ENCODE measurements at places on chromosomes 5 and 9. TPM values are rescaled to one million over a fixed set of nuclear protein-coding genes. Genes with fewer than 3 reads are reported as not detected.

DNA sequence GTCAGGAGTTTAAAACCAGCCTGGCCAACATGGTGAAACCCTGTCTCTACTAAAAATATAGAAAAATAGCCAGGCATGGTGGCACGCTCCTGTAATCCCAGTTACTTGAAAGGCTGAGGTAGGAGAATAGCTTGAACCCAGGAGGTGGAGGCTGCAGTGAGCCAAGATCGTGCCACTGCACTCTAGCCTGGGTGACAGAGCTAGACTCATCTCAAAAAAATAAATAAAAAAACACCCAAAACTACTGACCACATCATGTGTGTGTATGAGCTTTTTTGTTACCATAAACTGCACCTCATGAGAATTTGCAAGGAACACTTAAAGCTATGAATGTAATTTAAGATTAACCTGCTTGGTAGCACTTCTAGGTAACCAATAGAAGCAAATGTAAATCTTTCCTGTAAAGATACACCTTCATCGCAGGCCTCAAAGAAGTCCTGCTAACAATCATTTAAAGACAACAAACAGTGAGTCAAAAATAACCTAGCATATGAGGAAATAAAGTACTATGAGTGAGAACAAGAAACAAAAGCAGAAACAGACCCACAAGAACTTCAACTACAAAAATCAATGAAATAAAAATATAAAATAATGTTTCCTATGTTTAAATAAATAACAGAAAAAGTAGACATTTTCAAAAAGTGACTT is 13.0 kb downstream of the SLC38A9 start:
- DNase-seq = no peak

- DNase-seq = no peak
These were observed 51.3 kb upstream of the FREM1 start for GRCh38 chr9:14961372-14962068.

- no peak for DNase-seq
These were observed 124.7 kb downstream of the PAPPA start for GRCh38 chr9:116278326-116278725.

DNA sequence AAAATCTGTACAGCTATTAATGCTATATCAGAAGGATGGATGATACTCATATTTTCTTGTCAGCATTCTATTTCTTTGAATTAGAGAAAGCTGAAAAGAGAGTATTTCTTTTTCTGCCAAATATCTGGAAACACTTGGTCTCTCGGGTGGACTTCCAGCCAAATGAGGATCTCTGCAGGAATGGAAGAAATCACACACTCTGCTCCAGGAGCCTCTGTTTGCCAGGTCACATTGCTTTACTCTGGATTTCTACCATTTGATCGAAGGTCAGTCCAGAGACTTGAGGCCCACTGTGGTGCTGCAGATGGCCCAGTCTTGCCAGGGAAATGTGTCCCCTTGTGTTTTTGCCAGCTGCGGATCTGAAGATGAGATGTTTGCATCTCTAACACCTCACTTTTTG is 154.1 kb downstream of the PCSK1 start:
- DNase-seq = no peak

DNA sequence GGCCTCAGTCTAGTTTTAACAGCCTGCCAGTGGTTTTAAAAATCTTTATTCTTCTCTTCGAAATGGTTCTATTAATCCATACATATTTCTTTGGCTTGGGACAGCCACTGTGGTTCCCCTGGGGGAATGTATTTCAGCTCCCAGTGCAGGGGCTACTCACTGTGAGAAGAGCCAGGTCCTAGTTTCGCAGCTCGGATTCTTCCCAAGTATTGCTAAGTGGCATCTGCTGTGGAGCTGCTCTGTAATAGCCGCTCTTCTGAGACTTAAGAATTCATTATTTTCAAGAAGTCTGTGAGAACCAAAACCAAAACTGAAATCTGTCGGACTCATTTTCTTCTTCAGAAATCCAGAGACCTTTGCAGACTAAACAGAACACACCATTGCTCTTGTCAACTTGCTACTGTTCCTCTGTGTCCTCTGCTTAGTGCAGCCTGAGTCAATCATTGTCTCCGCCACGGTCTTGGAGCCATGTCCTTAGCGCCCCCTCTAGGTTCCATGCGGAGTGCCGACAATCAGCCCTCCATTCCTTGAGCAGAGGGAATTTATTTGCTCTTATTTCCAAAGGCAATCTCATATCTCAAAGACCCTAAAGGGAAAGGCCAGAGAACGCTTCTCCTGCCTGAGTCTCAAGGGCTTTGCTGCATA is 478.2 kb downstream of the SPATA31D1 start:
- DNase-seq = no peak

DNA sequence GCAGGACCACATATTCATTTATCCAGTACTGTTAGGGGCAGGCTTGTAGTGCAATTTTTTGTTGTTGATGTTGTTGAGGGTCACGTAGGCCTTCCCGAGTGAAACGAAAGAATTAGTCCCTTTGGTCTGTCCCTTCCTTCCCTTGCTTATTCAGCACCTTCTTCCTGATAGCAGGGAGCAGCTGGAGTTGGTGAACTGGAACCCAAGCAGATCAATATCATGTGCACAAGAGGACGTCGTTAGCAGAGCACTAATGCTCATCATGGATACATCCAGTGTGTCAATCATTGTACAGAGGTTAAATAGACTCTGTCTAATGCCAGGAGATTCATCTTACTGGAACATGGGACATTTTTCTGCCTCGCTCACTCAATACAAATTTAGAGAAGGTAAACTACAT is 33.0 kb upstream of the MAP1B start:
- no peak for DNase-seq

GRCh38 chr5:144487761-144488160 is 317.1 kb downstream of the KCTD16 start:
- DNase-seq = no peak

DNA sequence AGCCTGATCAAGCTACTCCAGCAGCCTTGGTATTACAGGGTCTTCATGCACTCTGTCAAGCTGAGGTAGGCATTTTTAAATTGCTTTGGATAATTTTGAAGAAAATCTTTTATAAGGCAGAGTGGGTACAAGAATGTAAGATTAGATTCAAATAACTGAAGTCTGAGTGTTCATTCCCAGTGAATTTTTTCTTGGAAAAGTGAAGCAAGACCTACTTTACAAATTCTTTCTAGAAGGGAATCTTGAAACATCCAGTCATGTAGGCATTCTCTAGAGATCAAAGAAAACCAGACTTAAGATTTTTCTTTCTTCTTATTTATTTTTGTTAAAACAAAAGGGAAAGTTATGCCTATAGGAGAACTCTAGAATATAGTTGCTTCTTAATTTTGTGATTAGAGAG is 139.0 kb downstream of the FOCAD start:
- DNase-seq = peak; percentile 20

DNA sequence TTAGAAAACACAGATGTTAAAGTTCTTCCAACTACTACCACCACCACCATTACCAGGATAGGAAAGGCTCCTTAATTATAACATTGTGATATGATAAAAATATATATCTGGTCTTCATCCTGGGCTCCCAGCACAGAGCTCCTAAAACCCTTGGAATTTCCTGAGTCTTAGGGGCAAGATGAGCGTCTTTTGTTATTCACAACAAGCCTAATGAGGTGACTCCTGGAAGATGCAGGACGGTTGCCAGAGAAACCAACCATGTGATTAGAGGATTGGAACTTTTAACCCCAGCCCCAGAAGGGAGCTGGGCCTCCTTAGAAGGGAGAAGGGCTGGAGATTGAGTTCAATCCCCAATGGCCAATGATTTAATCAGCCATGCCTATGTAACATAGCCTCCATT is 148.0 kb upstream of the ADRA1B start:
- DNase-seq = no peak

DNA sequence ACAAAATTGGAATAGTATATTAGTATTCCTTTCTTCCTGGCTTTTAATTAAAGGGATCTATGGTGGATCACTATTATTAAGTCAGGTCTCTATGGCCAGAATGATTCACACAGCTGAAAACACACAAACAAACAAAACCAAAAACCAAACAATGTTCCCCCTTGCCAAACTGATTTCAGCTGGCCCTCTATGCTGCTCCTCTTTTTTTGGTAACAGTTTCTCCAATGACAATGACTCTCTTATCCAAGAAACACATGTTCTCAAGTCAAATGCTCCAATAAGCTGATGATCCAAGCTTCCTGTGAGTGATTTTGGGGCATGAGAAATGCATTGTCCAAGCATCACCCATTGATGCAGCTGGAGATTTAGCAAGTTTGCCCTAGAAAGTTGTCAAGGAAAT is 193.4 kb upstream of the TUT7 start:
- no peak for DNase-seq

DNA sequence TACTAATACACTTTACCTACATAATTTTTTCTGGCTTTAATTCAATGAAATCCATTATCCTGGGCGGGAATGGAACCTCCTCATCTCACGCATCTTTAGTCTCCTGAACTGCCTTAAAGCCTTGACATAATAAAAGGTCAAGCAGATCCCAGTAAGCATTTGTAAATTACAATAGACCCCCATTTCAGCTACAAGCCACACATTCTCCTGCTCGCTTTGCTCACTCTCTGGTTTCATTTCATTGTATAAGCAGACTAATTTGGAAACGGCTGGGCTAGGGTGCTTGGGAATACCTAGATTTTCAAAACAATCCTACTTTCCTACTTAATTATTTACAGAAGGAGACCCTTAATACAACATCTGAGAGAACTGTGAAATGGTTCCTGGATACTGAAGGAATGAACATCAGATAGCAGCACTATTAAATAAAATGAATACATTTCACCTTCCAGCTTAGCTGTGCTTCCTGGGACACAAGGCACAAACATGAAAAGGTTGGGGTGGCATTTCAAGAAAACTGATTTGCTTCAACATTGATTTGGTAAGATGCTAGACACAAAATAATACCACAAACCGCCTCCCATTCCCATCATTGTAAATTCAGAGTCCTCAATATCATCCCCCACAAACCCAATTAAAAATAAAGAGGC is 1.5 kb downstream of the JAKMIP2 start:
- no peak for DNase-seq

- DNase-seq = no peak
These were observed 45.0 kb upstream of the TNC start for GRCh38 chr9:115162946-115163345.

GRCh38 chr9:98215821-98216220 is 23.4 kb upstream of the CORO2A start:
- no peak for DNase-seq

GRCh38 chr5:98772415-98773213 is 849 bp upstream of the RGMB start:
- no peak for DNase-seq

GRCh38 chr9:86978922-86979474 is 31.7 kb upstream of the GAS1 start:
- DNase-seq = no peak

DNA sequence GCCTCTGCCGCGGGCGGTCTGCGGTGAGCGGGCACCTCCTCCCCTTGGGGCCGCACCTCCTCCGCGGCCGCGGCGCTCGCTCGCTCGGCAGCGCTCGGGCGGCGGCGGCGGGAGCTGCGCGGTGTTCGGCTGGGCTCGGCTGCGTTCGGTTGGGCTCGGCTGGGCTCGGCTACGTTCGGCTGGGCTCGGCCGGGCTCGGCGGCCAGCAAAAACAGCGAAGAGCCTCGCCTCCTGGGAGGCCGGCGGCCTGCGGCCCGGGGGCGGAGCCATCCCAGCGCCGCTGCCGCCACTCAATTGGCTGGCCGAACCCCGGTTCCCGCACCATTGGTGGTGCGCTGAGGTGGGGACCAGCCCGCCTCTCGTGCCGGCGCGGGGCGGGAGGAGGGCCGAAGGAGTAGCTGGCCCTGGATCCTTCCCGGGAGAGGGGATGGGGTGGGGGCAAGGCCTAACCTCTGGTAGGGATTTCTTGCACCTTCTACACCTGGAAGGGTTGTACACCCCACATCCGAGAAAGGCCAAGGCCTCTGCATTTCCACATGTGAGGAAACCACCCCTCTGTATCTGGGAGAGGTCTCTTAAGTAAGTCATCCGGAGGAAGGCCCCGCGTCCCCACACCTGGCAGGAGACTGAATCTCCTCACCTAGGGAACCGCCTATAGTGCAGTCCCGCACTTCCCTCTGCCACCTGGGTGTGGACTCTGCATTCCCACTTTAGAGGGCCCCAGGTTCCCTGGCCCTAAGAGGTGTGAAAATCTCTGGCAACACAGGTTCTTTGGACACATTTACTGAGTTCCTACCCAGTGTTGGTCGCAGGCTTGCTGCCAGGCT is at the start of gene ENHO:
TSS of gene ENHO (minus strand) at position 20 of the 827 bp plus-strand sequence. CDS start 1,295 bp downstream, outside the sequence.
- no peak for DNase-seq

- DNase-seq = no peak
These were observed 60.5 kb downstream of the CDC42SE2 start for GRCh38 chr5:131324303-131324702.

DNA sequence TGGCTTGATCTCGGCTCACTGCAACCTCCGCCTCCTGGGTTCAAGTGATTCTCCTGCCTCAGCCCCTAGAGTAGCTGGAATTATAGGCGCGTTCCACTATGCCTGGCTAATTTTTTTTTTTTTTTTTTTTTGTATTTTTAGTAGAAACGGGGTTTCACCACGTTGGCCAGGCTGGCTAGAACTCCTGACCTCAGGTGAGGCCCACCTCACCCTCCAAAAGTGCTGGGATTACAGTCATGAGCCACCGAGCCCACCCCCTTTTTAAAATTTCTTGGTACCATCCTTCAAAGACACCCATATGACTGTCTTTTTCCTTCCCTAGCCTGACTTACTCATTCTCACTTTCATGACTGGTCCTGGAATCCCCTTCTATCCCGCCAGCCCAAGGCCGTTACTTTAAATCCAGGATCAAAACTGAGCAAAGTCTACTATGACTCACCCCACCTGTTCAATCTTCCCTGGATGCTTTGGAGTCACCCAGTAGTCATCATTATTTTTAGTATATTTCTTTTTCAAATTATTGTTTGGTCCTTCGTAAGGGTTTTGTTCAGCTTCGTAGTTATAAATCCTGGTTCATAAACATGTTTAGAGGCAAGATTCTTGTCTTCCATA is 1.2 kb upstream of the TBCA start:
- no peak for DNase-seq

DNA sequence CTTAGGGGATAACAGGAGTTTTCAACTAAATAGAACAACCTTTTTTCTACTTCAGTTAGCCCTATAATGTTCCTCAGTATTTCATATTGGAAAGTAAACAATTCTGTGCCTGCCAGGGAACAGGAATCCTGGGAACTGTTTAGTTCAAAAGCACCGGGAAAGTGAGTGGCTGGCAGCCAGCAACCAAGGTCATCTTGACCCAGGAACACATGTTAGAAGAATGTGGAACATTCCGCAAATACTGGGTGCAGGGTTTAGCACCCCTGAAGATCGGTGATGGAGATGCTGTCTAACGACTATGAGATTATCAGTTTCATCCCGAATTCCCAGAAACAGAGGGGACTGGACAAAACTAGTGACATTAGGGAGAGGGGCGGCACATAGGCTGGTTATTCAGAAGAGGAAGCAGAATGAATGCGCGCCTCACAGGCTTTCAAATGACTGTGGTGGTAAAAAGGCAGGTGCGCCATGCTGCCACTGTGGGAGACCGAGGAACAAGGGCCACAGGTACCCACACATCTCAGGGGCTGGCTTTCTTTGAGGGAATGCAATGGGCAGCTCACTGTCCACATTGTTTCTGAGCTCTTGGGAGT is 51.2 kb downstream of the IPPK start:
- no peak for DNase-seq

Gene PELO
- polyA plus RNA-seq = 26.7 TPM

Gene FBXW2
- polyA plus RNA-seq = 47.8 TPM

Gene PRRX2
- polyA plus RNA-seq = 37.4 TPM

Gene ZNF484
- 1.4 TPM for polyA plus RNA-seq

Gene MYMK
- polyA plus RNA-seq = not detected

Gene IRX2
- 2.7 TPM for polyA plus RNA-seq

Gene ZNF462
- polyA plus RNA-seq = 3.5 TPM

Gene GABRA6
- not detected for polyA plus RNA-seq
